ENCODE measurements at places on chromosomes 5 and 9.

DNA sequence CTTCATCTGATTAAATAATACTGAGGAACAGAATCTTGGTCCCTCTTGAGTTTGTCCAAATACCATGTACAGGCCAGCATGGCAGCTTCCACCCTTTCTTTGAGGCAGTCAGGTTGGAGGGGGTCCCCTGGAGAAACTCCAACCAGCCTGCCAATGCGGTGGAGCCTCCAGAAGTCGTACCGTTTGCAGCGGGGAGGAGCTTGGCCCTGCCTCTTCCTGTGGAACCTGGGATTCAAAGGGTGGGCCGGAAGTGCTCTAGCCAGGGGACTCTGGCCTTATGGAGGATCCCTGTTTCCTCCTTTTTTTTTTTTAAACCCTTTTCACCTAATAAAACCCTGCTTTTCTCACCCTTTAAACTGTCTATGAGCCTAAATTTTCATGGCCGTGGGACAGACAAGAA is 216.3 kb upstream of the ZNF608 start:
- DNase-seq = no peak

DNA sequence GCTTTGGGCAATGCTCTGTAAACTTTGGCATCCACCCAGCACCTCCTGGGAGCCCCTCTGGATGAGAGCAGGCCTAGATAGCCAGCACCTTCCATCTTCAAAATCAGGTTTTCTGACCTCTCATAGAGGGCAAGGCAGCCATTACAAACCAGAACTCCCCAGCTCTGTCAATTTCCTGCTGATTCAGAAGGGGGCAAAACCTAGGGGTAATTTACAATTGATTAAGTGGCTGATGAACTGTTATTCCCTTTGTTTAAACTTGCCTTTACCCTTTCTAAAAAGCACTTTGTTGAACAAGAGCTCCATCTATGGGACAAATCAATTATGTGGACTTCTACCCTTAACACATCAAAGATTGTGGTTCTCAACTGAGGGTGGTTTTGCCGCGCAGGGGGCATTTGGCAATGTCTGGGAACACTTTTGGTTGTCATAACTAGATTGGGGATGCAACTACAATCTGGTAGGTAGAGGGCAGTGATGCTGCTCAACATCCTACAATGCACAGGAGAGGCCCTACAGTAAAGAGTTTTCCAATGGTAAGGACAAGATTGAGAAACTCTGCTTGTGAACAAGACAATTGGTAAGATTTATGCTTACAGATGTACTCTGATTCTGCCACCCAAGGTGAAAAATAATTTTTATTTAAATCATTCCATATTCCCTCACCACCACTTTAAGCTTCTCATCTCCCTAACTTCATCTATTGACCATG is 184.1 kb downstream of the MARCHF11 start:
- no peak for DNase-seq

- no peak for DNase-seq
Measured at GRCh38 chr5:64298586-64298985, 132.9 kb downstream of the RNF180 start.

- no peak for DNase-seq
Measured at GRCh38 chr5:55421074-55421529, 113.3 kb downstream of the MTREX start.

DNA sequence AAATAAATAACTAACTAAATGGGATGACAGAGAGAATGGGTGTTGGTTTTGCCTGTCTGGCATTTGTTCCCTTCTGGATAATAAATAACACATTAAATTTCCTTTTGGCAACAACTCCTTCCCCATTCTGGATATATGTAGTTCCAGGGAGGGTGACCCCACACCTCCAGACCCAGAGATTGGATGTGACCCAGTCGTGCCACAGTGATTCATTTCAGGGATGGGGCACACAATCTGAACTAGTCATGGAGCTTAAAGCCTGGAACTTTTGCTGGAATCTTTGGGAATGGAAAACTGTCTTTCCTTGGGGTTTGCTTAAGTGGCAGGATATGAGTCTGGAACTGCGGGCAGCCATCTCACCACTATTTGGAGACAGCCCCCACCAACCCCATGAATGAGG is 11.3 kb downstream of the KLF9 start:
- no peak for DNase-seq
